Activated T-cell treated with anti-CD3 and anti-CD28 coated beads, Interleukin-2, amount 50 U/mL, for 4 hours (primary cell): ENCODE measurements at places on chromosomes 16 and 17. TPM values are rescaled to one million over a fixed set of nuclear protein-coding genes. Genes with fewer than 3 reads are reported as not detected.

The SHCBP1 gene
- 8.6 TPM for total RNA-seq

The NUFIP2 gene
- total RNA-seq, result 63.4 TPM

GRCh38 chr17:1006054-1006453 is 9.1 kb downstream of the TIMM22 start:
- no peak for DNase-seq

- no peak for DNase-seq
Observed at GRCh38 chr16:56625943-56626654, 518 bp downstream of the MT1E start.

- no peak for DNase-seq
Observed at GRCh38 chr17:21058098-21058893, 15.5 kb upstream of the USP22 start.
